ENCODE measurements at places on chromosomes 13 and 19.

GRCh38 chr13:112903606-112904195 is 65.3 kb upstream of the MCF2L start:
- no peak for DNase-seq

DNA sequence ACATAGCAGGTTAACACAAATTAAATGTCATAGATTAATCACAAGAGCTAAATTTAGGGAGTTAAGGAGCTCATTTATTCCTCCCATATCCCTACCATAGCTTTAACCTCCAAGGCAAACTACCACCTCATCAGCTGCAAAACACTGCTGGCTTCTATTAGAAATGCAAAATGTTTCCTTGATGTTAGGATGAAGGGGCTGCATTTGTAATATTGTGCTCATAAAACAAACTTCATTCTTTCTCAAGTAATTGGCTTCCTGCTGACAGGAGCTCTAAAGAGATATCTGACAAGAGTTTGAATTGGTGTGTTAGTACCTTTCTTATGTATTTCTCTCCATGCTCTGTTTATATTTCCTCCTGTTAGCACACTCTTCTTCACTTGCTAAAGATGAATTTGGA is 152.1 kb downstream of the OLFM4 start:
- no peak for DNase-seq

GRCh38 chr19:10604460-10604980 is 17.4 kb upstream of the AP1M2 start:
- DNase-seq = peak; percentile 37

- DNase-seq = no peak
These were observed 1531.7 kb upstream of the SPRY2 start for GRCh38 chr13:81872581-81872980.

DNA sequence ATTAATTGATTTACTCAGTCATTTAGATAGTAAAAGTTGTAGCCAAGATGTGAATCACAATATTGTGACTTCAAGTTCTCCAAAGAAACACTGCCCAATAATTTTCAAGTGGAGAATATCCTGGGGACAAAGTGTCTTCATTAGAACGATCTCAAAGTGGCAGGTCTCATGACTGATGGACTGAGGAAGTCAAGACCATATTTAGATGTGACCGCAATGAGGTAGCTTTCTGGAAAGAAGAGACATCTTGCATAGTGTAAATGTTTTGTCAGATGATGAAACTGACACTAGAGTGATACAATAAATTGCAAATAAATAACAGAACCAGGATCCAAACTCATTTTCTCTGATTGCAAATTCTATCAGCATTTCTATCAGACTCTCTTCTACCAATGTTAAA is 1476.9 kb downstream of the EFNB2 start:
- no peak for DNase-seq

DNA sequence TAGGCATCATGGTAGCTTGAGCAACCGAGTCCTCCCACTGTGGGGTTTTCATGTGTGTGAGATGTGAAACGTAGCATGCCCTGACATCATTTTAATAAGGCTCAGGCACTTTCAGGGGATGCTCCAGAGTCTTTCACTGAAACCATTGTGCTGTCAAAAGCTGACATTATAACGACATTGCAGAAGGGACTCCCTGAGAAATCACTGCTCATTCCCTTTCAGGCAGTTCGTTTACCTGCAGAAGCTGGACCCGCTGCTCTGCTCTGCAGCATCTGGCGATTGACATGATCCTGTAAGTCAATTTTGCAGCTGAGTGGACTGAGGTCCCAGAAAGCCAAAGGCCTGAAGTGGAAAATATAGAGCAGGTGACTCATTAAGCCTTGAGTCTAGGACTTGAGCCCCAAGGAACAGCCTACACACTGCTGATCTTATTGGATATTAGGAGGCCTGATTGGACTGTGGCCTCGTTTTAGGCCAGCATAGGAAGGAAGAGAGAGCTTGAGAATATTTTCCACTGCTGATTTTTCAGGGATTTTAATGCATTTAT is 54.0 kb upstream of the CNMD start:
- DNase-seq = no peak

Measured in NCI-H226 (cell line).